Fibroblast of gingiva (primary cell): ENCODE measurements at places on chromosomes 4 and X.
A peak's percentile ranks its signal among the peaks of the same experiment; 100 is the strongest.

DNA sequence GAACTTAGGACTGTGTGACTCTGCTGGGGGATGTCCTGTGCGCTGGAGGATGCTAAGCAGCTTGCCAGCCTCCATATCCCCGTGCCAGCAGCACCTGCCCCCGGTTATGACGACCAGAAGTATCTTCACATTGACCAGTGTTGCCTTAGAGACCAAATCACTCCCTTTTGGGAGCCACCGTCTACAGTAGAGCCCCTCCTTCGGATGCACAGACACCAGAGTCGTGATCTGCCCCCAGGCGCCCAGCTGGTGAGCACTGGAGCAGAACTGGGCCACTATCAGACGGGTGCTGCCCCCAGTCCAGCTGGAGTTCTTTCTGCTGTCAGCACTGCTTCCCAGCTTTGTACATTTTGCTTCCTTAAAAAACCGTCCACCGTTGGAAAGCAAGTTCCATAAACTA lies 30.0 kb upstream of the TADA2B start:
- DNase-seq, result no peak

DNA sequence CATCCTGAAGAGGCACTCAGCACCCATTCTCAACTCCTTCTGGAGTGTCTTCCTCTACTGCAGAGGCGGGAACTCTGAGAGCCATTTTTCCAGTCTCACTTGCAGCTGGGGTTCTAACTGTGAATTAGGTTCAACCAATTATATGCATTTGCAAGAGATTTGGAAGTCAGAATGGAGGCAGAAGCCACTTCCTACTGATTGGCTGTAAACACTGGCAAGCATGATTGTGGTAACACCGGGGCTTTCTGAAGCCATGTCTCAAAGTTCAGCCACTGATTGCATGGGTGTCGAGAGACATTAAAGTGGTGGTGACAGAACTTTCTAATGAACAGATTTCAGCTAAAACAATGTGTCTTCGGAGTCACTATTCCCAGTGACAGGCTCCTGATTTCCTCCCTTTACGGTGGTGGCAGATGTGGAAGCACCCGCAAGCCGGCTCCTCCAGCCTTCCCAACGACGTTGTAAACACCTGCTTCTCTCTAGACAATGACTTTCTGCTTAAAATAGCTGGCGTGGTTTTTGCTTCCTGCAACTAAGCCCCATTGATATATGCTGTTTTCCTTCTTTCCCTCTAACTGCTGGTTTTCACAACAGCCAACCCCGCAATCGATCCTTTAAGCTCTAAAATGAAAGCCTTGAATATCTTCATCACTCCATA lies 92.0 kb downstream of the IRF2 start:
- no peak for DNase-seq

DNA sequence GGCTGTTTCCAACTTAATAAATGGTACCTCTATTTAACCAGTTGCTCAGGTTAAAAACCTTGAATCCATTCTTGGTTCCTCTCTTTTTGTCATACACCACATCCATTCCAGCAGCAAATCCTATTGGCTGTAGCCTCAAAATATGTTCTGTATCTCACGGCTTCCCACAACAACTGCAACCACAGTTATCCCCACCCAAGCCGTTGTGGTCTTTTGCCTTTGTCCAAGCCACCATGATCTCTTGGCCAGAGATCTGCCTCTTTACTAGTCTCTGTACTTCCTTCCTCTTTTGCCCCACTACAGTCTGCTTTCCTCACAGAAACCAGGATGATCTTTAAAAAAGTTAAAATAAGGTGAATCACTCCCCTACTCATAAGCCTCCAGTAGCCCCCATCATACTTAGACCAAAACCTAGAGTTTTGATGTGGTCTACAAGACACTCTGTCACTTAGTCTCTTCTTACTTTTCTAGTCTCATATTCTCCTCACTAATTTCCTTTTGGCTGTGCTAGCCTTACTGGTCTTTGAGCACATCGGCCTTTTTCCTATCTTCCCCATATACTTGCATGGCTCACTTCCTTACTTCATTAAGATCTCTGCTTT lies 10.3 kb downstream of the MAOA start:
- no peak for DNase-seq

- no peak for DNase-seq
Observed at GRCh38 chr4:142856576-142856975, 10.5 kb upstream of the INPP4B start.

DNA sequence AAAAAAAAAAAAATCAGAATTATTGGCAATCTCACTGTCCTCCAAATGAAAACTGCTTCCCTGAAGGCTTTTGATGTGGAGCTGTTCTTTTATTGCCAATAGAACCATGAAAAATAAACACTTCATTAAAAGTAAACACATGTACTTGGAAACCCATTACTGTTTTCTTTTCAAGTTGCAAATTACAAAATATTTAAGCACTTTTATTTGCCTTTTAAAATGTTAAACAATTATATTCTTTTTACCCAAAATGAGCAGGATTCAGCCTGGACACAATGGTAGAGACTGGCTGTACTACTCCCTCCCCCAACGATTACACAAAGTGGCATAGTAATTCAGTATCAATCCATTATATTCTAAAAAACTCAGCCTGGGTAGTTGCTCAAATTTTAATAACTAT lies 60.9 kb downstream of the SH2D1A start:
- no peak for DNase-seq

- DNase-seq, result no peak
Observed at GRCh38 chr4:110615353-110616237, 7.3 kb downstream of the PITX2 start.

DNA sequence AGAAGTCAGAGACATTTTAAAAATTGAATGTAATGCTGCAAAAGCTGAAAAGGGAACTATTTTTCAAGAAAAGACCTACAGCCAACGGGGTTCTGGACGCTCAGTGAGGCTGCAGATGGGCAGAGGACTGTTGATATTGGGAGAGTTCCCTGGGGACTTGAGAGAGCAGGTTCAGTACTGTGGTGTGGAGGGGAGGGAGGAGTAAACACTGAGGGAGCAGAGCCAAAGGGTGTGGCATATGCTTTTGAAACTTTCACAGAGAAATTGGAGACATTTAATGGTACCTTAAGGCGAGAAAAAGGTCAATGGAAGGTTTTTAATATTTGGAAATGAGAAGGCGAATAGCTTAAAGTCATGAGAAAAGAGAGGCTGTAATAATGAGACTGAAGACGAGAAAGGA lies 62.2 kb upstream of the GPM6A start:
- no peak for DNase-seq

- DNase-seq, result no peak
Observed at GRCh38 chrX:12975670-12975965, 708 bp downstream of the TMSB4X start.

DNA sequence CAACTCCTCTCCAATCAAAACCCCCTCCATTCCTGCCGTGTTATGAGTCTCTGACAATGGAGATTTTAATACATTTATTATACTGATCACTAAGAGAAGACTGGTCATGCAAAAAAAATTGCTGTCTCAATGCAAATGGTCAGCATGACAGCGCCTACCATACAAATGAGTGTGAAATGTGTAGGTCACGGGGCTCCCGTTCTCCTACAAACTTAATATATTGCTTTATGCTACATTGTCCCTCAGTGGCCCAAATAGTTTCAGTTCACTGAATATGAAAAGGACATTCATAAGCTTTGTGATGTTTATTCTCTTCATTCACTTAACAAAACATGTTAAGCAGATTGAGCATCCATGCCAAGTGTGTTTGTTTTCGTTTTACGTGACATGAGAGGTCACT lies 116.1 kb downstream of the SPANXN3 start:
- no peak for DNase-seq

- peak; percentile 44 for DNase-seq
Observed at GRCh38 chr4:114208574-114209151, 229.2 kb upstream of the ARSJ start.

- DNase-seq, result no peak
Observed at GRCh38 chrX:46574774-46575381, 1.3 kb downstream of the CHST7 start.

GRCh38 chr4:181507938-181508337 lies 735.3 kb upstream of the TENM3 start:
- no peak for DNase-seq

DNA sequence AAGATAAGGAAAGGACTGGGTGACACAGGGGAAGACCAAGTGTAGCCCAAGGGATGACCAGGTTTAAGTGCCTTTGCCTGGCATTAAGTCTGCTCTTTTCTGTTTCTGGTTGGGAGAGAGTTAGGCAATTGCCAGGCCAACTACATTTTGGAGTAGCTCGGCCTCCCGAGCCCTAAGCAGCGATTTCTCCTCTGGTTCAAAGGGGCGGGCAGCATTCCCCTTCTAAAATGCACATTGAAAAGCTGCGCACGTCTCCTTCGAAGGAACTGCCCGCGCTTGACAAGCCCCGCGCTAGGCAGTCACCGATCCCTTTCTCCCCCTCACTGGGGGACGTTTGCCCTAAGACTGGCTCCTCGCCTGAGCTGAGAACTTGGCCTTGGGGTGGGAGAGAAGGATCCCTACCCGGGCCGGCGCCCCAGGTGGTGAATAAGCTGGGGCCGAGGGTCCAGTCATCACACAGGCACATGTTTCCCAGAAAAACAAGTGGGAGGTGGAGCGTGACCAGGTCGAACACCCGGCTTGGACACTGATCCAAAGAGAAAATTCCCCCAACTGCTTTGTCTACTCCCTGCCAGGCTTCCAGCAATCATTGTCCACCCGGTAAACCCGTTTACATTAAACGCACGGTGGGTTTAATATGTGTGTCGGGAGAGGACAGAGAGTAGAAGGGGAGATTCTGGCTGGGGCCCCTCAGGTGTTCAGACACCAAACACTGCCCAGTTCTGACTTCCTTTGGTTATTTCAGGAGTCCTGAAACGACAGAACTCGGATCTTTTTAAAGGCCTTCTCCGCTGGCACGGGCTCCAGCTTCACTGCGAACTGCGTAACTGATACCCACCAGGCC lies 4.0 kb downstream of the ARX start:
- no peak for DNase-seq

- peak; percentile 39 for DNase-seq
Observed at GRCh38 chr4:181077341-181077740, 1165.9 kb upstream of the TENM3 start.

GRCh38 chr4:113524505-113525186 lies 236.9 kb downstream of the CAMK2D start:
- DNase-seq, result no peak

DNA sequence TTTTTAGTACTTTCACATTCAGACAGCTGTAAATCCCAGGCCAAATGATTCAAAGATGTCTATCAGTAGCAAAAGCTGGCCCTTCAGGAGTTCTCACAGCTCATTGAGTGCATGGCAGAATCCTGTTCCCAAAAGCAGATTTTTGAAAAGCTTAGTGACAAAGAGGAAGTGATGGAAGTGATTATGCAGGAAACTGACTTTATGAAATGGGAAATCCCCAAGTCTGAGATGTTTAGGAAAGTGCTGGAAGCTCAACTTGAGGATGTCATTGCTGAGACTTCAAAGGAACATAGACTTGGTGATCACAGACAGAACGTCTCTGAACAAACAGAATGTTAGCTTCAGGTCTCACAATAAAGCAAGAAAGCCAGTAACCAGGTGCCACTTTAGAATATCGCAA lies 51.0 kb upstream of the CFAP47 start:
- no peak for DNase-seq

DNA sequence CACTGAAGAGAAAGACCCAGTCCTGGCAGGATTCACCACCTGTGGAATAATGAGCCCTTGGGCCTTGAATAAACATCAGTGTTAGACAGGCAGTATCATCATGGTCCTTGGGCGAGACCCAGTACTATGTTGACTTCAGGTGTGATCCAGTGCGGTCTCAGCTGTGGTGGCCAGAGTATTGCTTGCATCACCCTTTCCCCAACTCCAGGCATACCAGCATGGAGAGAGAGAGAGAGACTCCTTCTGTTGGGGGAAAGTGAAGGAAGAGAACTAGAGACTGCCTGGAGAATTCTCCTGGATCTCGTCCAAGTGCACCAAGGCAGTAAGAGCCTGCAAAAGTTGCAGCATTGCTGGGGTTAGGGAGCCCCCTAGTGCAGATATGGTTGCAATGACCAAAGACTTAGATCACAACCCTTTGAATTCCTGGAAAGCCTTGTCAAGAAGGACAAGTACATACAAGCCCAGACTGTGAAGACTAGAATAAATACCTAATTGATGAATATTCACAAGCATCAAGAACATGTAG lies 61.1 kb upstream of the VAMP7 start:
- DNase-seq, result no peak

DNA sequence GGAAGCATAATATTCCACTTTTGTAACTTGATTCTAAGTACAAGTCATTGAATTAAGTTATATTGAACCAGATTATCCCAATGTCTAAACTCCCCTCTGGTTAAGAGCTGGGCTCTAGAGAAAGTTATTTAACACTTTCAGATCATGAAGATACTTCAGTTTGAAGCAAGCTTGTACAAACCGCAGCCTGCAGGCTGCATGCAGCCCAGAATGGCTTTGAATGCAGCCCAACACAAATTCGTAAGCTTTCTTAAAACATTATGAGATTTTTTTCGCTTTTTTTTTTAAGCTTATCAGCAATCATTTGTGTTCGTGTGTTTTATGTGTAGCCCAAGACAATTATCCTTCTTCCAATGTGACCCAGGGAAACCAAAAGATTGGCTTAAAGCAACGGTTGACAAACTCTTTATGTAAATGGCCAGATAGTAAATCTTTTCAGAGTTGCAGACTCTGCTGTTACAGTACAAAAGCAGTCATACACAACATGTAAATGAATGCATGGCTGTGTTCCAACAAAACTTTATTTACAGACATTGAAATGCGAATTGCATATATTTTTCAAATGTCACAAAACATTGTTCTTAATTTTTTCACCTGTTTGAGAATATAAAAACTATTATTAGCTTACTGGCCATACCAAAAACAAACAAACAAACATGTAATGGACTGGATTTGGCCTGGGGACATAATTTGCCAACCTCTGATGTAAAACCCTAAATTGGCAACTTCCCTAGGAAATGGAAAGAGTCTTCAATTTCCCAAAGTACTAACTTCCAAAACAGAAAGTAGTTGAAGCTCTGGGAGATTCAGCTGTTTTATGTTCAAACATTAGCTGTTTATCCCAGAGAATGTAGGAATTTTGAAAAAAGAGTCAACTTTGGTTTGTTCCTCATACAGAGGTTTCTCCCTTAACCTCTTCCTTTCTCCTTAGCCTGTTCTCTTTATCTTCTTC lies 201.1 kb upstream of the MBNL3 start:
- DNase-seq, result no peak

DNA sequence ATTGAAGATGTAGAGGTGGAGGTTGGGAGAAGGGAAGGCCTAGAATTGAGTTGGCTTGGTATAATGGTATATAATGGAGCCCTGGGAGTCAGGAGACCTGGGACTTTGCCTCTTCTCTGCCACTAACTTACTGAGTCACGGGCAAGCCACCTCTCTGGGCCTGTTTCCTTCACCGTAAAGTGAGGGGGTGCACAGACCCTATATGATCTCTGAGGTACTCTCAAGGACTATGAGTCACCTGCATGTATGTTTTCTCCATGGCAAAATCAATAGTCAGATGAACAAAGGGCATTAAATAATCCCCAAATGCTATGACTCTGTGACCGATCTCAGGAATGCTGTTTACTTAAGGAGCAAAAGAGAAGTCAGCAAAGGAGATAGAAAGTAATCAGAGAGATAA lies 5.1 kb downstream of the P2RY4 start:
- no peak for DNase-seq
